ENCODE measurements at places on chromosomes 2 and 18.

DNA sequence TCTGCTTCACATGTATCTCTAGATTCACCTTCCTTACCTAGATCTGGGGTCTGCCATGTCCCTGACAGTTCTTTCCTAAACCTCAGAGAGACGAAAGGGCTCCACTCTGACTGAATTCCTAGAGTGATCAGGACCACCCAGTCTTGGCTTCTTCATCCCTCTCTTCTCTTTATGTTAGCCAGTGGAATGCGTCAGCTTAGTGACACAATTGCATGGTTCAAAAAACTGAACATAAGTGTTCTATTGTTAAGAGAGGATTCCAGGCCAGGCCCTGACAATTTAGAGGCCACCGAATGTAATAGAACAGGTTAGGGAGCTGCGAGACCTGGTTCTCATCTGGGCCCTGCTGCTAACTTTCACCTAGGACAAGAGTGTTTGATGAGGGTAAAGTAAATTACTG, 10.0 kb downstream of the PRELID3A start:
- DNase-seq = no peak

GRCh38 chr2:150256736-150257135, 230.7 kb downstream of the RND3 start:
- no peak for DNase-seq

DNA sequence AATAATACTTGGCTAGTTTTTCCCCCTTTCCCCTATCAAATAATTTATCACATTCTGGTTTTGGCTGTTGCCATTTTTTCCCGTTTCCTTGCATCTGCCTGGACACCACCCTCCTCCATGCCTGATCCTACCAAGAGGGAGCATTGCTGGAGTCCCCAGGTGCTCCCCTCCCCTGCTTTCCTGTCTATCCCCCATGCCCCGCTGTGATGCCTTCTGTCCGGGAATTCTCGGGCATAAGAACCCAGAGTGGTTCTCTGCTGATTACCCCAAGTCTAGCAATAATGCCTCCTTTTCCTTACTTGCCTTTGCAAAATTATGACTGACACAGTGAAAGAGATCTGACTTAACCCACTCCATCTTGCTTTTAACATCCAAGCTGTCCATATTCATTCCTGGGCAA, 248.0 kb upstream of the PXDN start:
- DNase-seq = no peak

DNA sequence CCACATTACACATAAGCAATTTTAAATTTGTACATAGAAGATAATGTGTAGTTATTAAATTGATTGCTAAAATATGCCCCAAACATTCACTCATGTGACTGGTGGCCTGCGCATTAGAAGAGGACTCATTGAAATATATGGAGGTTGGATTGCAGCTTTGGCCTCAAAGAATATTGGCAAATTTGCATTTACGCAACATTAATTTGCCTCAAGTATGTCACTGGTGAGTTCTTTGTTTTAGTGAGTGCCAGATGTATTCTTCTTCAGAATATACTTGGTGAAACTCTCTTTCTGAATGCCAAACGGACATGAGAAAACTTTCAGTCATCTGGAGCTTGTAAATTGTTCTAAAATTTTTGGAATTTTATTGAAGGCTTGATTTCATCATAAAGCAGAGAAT, 5.9 kb upstream of the EFEMP1 start:
- no peak for DNase-seq

DNA sequence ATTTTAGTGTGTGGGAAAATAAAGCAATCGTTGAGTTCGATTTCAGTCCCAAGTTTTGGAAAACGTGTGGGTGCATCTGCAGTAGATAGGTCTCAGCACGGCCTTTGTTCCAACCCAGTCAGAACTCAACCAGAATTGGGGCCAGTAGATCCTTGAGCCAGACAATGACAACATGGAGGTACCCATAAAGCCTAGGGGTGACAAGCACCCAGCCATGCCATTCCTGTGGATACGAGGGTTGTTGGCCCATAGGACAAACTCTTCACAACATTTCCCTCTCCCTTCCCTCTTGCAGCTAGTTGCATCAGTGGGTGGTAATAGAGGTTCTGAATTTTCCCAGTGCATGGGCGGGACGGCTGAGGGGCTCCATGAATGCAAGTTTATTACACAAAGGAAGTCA, 60.1 kb downstream of the ST3GAL5 start:
- DNase-seq = no peak

DNA sequence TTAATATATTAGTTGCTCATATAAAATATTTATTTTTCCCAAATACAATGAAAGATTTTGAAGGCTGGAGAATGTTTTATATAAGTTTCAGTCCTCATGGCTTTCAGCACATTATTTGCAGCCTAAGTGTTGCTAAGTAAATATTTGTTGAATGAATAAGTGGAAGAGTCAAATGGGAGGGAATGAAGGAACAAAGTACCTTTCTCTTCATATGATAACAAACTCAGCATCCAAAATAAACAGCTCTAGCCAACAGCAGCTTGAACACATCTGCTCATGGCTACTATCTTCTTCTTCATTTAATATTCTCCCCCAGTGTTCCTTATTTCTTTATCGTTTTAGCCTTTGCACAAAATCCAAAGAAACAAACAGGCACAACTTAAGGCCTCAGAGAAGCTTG, 385.2 kb upstream of the PIK3C3 start:
- peak; percentile 79 for DNase-seq

GRCh38 chr2:72916743-72917137, 579 bp upstream of the EMX1 start:
- no peak for DNase-seq

DNA sequence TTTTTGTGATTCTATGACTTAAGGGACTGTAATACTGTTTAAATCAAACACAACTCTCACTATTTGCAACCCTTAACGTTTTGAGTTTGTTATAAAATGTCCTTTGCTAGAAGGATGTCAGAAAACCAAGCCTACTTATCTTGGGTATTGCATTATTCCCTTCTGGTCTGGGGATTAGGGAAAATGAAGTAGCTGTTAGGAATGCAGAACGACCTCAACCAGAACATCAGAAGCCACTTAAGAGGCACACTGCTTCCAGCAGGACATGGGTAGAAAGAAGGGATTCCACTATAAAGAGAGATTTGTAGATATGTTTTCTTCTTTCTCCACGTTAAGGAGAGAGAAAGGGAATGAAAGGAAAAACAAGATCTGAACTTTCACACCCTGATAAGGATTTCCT, 101.2 kb downstream of the SETBP1 start:
- DNase-seq = no peak

GRCh38 chr2:163802284-163802683, 66.5 kb upstream of the FIGN start:
- DNase-seq = no peak

DNA sequence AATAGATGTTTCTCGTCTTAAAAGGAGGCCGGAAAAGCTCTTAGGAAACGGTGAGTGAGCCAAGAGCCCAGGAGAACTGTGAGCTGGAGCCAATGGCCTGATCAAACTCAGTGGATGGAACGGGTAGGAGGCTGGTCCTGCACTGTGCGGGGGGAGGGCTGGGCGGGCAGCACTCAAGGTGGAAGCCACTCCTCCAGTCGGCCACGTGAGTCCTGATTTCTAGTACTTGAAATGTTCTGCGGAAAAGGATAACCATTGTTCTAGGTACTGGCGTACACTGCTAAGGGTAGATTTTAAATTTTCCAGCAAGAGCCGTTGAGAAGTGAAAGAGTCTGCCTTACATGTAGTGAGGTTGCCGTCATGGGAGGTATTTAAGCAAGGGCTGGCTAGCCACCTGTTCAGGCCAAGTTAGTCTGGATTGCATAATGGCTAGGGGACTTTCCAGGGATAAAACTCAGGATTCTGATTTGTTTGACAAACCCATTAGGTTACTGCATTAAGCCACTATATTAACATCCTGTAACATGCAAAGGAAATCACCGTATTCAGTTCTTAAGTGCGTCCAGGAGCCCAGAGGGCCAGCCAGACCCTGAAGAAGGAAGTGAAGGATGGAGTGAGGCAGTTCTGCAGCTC, 51.3 kb upstream of the ODC1 start:
- no peak for DNase-seq

DNA sequence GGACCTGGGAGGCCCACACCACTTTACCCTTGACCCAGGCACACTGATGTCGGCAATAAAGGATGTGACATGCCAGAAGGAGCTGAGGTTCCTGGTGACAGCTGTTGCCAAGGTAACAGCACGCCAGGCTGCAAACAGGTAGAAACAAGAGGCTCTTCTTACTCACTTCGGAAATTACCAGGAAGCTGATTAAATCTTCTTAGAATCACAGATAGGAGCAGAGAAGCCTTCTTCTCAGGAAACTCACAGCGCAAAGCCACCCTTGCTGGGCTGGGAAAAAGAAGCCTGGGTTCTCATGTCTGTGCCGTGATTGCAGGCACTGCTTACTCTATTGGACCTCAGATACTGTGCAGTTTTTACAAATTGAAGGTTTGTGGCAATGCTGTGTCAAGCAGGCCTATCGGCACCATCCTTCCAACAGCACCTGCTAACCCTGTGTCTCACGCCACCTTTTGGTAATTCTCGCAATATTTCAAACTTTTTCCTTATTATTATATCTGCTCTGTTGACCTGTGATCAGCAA, 61.0 kb upstream of the TAF1B start:
- DNase-seq = peak; percentile 28

- peak; percentile 65 for DNase-seq
Observed at GRCh38 chr2:143685421-143686078, 556.3 kb downstream of the ARHGAP15 start.

DNA sequence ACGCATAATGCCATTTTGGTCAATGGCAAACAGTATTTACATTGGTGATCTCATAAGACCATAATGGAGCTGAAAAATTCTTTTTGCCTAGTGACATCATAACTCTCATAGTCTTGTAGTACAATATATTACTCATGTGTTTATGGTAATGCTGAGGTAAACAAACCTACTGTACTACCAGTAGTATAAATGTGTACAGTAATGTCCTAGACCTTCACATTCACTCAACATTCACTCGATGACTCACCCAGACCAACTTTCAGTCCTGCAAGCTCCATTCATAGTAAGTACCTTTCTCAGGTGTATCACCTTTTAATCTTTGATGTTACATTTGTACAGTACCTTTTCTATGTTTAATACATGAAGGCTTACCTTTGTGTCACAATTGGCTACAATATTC, 558.2 kb upstream of the PIK3C3 start:
- no peak for DNase-seq

DNA sequence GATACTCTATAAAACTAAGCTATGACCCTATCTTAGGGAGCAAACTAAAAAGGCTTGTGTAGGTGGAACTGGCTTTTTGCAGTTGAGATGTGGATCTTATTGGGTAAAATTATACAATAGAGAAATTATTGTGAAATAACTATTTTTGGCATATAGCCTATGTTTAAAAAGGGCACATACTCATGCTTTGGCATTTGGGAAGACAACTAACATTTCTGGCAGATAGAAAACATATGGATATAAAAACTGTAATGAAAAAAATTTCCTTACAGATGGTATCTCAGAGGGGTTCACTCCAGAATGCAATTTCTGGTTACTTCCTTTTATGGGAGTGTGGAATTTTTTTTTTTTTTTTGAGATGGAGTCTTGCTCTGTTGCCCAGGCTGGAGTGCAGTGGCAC, 120.1 kb upstream of the CCDC195 start:
- no peak for DNase-seq

- no peak for DNase-seq
Observed at GRCh38 chr18:46213295-46213694, 109.1 kb downstream of the HAUS1 start.

- no peak for DNase-seq
Observed at GRCh38 chr2:64987001-64987955, 1.9 kb upstream of the SLC1A4 start.

DNA sequence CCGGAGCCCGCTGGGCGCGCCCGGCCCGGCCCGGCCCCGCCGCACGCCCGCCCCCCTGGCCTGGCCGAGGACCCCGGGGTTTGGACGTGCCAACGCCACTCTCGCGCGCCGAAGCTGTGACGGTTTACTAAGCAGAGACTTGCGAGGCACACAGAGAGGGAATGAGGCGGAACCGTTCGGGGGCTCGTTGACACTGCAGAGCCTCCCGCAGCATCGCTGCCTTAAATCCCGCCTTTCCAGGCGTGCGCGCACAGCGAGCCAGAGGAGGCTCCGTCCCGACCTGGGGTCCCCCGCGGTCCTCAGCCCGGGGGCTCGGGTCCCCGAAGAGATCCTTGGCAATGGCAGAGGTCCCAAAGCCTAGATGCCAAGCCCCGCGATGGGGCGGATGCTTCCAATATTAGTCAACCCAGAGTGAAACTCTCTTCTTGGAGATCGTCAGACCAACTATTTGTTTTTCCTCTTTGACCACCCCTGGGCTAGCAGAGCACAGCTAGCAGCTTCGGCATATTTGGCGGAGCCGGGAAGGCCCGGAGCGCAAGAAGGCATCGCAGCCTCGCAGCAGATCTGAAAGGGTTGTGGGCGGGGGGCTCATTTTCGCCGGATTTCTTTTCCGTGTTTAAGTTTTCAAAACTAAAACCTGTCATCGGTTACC, at the start of gene ZNF385B:
ZNF385B (minus strand) TSS at position 197 of the 652 bp plus-strand sequence.
- DNase-seq = peak; percentile 70

- DNase-seq = no peak
Observed at GRCh38 chr2:14182227-14182946, 450.1 kb upstream of the LRATD1 start.

DNA sequence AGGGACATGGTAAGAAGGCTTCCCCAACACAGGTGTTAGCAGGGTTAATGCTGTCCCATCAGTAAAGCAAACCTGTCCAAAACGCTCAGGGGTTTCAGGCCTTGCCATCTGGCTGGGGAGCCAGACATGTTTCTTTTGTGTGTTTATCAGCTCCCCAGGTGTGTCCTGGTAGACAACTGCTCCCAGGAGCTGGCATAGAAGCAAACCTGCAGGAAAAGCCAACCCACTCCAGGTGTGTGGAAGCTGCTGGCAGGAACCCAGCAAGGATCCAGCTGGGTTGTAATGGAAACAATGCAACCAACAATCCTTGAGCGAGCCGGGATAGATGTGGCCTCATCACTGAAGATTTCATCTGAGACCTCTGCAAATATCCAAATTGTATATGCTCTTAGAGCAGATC, 123.1 kb downstream of the RAB3GAP1 start:
- no peak for DNase-seq

- DNase-seq = no peak
Observed at GRCh38 chr2:74865770-74866674, 32.1 kb downstream of the HK2 start.

DNA sequence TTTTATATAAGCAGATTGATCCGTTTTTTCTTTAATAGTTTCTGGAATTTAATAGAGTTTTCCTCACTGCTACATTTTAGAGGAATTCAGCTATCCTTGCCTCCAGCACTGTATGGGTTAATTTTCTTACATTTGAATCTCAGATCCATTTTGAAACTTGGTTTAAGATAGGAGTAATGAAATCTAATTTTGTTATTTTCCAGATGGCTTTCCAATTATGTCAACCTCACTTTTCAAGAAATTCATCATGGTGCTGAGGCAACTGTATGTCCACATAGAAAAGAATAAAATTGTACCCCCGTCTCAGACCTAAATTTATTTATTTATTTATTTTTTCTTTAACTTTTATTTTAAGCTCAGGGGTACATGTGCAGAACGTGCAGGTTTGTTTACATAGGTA, 105.1 kb downstream of the EPB41L5 start:
- DNase-seq = no peak

DNA sequence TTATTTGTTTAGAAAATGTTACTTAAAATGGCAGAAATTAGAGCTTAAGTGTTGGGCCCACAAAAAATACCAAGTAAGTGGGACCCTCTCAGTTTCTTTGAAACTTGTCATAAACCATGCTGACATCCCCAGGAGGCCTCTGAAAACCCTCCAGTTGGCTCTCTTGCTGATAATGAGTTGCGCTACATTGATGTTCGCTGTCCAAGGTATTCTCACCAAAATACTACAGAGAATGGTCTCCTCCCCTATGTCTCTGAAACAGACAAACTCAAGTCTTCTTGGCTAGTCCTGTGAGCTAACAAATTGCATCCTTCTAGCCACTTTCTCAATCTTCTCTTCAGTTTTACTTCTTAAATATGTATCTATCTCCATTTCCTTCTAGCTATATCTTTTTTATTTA, 669.4 kb downstream of the IRS1 start:
- no peak for DNase-seq
